GM10248 (cell line): ENCODE measurements at places on chromosomes 11 and 22.
A peak's percentile ranks its signal among the peaks of the same experiment; 100 is the strongest.

DNA sequence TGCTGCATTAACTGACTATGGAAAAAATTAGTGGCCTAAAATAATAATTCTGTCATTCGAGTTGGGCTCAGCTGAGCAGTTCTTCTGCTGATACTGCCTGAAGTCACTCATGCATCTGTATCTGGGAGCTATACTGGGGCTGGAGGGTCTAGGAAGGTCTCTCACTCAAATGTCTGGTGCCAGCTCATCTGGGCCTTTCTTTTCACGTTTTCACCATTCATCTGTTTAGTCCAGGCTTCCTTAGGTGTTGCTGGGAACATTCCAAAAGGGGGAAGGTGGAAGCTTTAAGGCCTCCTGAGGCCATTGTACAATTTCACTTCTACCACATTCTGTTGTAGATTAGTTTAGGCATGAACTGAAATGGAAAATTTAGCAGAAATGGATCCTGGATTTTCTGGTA is 28.0 kb downstream of the YAP1 start:
- no peak for DNase-seq

DNA sequence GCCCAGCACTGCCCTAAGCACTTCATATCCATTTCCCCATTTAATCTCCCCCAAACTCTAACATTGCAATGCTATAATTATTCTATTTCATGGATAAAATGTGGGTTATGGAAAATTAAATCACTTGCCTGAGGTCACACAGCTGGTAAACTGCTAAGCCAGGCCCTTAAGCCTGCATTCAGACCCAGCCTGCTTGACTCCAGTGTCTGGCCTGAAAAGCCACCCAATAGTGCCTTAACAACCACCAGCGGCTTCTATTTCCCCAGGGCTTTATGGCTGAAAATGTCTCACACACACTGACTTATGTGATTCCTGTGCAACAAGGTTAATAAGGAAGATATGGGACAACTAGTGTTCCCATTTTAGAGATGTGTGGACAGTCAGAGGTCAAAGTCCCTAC is 178.5 kb upstream of the SNX19 start:
- DNase-seq = no peak

GRCh38 chr11:85866137-85866827 is 11.1 kb downstream of the CCDC83 start:
- no peak for DNase-seq

GRCh38 chr22:50731811-50732624 is 6.0 kb upstream of the ACR start:
- peak; percentile 84 for DNase-seq

DNA sequence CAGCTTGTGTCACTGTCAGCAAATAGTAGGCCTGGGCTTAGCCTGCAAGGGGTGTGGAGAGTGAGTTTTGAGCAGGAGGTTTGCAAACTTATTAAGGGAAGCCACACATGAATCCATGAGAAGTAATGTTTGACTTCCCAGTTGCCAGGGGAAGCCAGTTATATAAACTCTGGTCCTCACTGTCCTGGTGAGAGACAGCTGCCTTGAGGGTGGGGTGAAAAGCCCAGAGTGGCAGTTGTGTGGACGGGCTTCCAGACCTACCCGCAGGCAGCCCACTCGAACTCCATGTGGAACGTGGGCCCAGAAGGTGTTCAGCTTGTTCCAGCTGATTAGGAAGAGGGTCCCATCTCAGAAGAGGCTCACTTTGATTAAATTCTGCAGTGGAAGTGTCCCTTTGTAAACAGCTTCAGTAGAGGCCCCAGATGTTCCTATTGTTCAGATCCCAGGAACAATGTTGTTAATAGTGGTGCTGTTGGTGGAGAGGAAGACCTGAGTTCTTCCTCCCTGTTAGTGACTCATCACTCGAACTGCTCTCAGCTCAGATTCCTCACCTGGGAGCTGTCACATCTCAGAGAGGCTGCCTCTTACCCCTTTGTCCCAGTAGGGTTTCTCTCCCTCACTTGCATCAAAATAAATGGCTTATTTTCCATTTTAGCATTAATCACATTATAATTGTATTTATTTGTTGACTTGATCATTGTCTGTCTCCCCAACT is 63.4 kb downstream of the GRAMD1B start:
- no peak for DNase-seq

- DNase-seq = no peak
These were observed 37.4 kb upstream of the ST14 start for GRCh38 chr11:130122141-130122575.

- DNase-seq = no peak
These were observed 2.2 kb downstream of the TMEM132A start for GRCh38 chr11:60926500-60926899.

DNA sequence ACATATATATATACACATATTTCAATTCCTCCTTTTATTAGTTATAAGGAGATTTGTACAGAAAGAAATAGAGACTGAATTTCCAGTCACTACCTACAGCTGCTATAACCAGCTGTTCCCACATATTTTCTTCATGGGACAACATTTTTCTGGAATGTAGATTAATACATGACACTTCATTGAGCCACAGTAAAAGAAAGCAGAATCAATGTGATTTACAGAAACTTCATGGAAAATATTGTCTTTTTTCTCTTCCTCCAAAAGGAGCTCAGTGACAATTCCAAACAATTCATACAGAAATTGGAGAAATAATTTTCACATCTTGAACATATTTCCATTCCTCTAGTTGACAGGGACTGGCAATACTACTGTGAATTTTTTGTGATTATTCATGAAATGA is 249.2 kb downstream of the DLG2 start:
- DNase-seq = no peak

GRCh38 chr22:39718921-39719475 is 148.4 kb downstream of the CACNA1I start:
- no peak for DNase-seq

- DNase-seq = no peak
These were observed 8.7 kb downstream of the EHD1 start for GRCh38 chr11:64869571-64870175.
